ENCODE measurements at places on chromosomes 3 and 15.

DNA sequence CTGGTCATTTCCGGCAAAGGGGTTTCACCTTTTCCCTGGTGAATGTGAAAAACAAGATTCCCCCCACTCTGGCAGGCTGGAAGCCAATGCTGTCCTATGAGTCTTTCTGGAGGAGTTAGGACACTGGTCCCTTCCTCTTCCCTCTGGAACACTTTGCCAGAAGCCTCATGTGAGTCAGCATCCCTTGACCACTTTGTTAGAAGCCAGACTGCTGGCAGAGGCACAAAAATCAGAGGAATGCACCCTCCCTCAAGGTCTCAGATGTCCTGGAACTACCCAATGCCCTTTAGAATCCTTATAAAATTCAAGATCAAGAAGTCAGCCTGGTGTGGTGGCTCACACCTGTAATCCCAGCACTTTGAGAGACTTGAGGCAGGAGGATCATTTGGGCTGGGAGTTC lies 26.6 kb downstream of the ITGB5 start:
- no peak for DNase-seq

DNA sequence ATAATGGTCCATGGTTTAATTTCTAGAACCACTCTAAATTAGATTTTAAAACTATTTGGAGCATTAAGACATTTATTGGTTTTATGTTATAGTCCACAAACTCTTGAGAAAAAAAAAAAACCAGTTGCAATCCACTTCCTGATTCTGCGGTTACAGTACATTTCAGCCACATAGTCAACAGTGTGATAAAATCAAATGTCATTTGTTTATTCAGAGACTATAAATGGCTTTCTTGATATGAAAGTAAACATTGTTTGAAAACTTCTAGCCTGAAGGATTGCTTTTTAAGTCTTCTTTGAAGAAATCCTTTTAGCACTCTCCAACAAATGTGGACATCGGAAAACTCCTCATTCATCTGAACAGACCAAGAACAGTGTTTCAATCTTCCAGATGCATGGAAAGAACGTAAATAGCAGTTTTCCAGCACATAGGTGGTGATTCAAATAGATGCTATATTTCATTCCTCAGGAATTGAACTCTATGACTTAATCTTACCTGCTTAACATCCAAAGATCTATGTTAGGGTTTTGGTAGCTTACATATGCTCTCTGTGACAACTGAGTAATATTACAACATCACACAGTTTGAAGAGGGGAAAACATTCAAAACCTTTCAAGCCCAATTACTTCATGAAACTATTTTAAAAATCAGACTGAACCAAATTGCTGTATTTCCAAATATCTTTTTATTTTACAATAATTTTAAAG lies 87.8 kb upstream of the UBE2E2 start:
- DNase-seq, result no peak

GRCh38 chr15:82127581-82127980 lies 81.8 kb upstream of the MEX3B start:
- DNase-seq, result no peak

DNA sequence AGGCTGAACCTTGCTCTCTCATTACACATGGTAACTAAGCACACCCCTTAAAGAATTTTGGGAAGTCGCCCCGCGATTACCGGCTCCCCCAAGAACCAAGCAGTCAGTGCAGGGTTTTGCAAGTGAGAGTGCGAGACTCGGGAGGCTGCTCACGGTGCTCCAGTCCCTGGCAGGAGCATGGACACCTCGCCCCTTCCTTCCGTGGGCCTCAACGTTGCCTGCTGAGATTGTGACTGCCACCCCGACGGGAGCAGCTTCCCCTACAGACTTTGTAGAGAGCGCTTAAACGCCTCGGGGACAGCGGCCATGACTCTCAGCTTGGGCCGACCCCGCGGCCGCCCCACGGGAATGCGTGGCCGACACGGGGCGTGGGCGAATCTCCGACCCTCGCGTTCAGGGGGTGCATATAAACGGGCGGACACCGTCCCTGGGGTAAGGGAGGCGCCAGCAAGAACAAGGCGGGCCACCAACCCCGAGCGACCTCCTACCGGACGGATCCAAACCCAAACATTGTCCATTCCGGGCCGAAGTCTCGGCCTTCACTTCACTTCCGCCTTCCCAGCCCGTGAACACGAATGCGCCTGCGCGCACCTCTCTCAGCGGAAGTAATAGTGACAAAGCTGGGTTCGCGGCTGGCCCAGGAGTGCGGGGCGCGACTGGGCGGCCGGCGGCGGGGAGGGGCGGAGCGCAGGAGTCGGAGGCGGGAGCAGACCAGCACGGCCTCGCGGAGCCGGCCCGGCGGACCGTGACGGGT lies at the start of gene ATP2C1:
ATP2C1 (plus strand) TSS at position 709 of the 754 bp plus-strand sequence. CDS start 686 bp downstream, outside the sequence.
- peak; percentile 93 for DNase-seq

GRCh38 chr15:35769656-35770055 lies 223.7 kb upstream of the DPH6 start:
- no peak for DNase-seq

DNA sequence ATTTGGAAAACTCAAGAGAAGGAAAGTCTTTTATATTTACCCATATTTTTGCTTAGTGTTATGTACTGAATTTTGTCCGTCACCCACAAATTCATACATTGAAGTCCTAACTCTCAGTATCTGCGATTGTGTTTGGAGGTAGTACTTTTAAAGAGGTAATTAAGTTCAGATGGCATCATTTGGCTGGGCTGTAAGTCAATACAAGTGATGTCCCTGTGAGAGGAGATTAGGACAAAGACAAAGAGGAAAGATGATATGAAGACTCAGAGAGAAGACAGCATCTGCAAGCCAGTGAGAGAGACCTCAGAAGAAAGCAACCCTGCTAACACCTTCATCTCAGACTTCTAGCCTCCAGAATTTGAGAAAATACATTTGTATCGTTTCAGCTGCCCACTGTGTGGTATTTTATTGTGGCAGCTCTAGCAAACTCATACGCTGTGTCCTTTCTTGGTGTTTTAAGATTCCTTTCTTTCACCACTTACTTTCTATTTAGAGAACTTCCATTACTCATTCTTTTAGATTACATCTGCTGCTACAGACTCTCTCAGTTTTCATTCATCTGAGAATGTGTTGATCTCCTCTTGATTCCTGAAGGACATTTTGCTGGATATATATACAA lies 17.0 kb downstream of the LRCH3 start:
- DNase-seq, result no peak

GRCh38 chr3:19013879-19014278 lies 134.4 kb upstream of the KCNH8 start:
- no peak for DNase-seq

DNA sequence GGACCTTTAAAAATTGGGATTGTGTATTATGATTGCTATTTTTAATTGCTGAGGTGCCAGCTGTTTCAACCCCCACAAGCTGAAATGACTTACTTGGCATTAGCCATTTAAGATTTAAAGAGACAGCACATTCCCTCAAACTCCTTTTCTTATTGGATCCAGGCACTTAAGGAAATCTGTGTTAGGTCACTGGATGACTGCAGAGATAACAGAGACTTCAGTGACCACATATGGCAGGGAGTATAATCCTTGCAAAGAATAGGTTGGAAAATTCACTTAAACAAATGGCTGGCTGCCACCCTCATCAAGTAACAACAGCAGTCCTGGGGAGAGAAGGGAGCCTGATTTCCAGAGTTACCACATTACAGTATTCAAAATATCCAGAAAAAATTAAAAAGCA lies 66.6 kb downstream of the SLMAP start:
- no peak for DNase-seq

DNA sequence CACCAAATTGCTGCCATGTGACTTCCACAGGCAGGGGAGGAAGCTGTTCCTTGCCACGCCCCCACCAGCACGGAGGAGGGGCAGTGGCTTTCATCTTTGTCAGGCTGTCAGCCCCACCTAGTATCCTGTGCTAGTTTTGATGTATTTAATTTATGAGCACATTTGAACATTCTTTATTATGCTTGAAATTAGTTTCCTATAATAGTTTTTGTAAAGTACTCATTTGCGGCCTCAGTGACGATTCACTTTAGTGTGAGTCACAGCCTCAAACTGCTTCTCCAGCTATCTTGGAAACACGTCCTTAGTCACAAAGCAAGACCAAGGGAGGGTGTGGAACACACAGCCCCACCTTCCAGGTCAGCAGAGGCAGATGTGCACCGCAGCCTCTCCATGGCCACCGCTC lies 239.9 kb upstream of the ATP10A start:
- no peak for DNase-seq

GRCh38 chr3:148178503-148178902 lies 519.2 kb upstream of the AGTR1 start:
- no peak for DNase-seq

DNA sequence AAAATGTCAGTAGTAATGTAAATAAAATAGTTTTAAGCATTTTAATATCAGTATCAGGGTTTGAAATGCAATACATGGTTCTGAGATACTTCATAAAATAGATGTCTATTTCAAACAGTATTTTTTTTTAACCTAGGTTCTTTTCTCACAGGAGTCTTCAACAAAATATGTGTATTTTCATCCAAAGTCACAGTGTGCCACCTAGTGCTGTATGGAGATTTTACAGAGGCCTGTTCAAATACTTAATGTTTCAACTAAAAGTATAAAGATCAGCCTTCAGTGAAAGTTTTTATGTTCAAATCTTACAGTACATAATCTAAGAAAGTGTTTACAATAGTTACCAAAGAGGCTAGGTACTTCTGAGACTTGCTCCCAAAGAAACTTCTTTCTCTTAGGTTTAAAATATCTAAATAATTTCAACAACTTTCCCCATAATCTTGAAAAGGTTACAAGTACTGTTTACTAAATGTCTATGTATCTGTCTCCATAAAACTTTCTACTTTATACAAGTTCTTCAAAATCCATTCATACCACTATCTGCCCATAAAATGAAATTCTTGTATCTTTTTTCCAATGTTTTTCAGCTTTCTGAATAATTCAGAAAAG lies 38.3 kb downstream of the SCAPER start:
- DNase-seq, result peak; percentile 8

DNA sequence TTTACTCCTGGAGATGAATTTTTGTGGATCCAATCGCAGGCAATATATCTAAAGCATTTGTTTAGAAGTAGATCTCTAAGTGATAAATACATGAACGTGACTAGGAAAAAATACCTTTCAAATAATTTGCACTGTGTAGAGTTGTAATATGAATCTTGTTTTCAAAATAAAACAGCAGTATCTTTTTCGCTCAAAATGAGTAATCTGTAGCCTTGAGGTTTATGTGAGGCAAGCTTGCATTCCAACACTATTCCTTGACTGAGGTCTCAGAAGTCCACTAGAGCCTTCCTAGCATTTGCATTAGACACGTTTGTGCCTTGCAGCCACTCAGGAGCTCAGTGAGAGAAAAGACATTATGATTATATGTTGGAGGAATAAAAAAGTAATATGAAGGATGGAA lies 138.3 kb upstream of the ROBO1 start:
- DNase-seq, result no peak

- DNase-seq, result no peak
These were observed 165.5 kb downstream of the FBLN2 start for GRCh38 chr3:13714251-13714916.

DNA sequence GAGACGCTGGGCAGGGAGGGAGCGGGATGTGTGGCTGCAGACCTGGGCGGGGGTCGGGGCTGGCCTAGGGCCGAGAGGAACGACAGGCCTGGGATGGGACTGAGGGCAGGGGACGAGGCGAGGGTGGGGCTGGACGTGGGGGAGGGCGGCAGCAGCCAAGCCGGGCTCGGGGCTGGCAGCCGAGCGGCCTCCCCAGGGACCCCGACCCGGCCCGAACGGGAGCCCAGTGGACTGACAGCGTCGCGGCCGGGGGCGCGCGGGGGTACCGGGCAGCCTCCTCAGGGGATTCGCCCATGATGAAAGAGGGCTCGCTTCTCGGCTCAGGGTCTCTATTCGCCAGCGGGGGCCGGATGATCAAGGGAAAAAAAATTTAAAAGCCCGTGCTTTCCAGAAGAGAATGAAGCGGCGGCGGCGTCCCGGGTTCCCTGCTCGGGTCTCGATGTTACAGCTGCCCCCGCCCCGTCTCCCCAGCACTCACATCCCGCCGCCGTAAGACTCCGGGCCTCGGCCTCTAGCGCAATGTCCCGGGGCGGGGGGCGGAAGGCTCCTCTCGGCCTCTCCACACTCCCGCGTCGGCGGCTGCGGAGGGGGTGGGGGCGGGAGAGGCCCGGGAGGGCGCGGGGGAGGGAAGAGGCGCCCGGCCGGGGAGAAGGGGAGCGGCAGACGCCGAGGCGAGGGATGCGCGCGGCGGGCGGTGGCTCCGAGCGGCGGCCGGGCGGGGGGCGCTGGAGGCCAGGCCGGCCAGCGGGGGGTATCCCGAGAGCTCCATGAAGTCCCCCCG lies 4.3 kb downstream of the PTH1R start:
- DNase-seq, result no peak

- no peak for DNase-seq
These were observed 307.7 kb downstream of the ARPP21 start for GRCh38 chr3:35946854-35947515.

- DNase-seq, result no peak
These were observed 128.5 kb upstream of the RBMS3 start for GRCh38 chr3:29152379-29152778.

GRCh38 chr3:194730365-194730764 lies 44.7 kb downstream of the FAM43A start:
- DNase-seq, result peak; percentile 89

- DNase-seq, result no peak
These were observed 4.5 kb downstream of the SMC4 start for GRCh38 chr3:160403796-160404470.

GRCh38 chr3:142863930-142864920 lies 24.7 kb downstream of the PCOLCE2 start:
- DNase-seq, result no peak

- DNase-seq, result peak; percentile 32
These were observed 253.2 kb upstream of the LRTM1 start for GRCh38 chr3:55180936-55181535.

DNA sequence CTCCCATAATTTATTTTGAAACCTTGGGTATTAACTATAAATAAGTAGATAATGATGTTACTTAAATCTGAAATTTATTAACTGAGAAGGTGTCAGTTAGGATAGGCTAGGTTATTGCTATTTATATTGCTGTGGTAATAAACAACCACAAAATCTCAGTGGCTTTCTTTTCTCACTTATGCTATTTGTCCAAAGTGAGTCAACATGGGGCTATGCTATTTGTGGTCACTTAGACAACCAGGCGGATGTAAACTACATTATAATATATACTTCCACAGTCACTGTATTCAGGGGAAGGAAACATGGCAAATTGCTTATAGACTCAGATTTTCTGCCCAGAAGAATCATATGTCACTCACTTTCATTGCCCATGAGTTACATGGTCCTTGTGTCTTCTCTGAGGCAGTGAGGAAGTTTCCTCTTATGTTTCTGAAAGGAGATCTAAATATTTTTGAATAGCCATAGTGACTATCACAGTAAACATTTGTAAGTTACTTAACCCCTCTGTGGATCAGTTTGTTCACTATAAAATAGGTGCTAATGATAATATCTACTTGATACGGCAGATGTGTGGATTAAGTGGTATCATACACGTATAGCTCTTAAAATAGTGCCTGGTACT lies 19.8 kb downstream of the HMG20A start:
- no peak for DNase-seq
